Fibroblast of lung (primary cell): ENCODE measurements at places on chromosomes 2 and 18. TPM values are rescaled to one million over a fixed set of nuclear protein-coding genes. Genes with fewer than 3 reads are reported as not detected.

Gene HAAO
- total RNA-seq = 2.8 and 4.1 TPM in 2 replicates

Gene LDLRAD4
- under 0.01 TPM in 1 of 2 replicates, not detected in the other for total RNA-seq

Gene IRS1
- 18.7 and 29.1 TPM in 2 replicates for total RNA-seq

Gene RAB27B
- total RNA-seq = 0.77 and 0.99 TPM in 2 replicates

Gene CPO
- under 0.01 TPM in 1 of 2 replicates, not detected in the other for total RNA-seq

Gene ABCG8
- not detected in 2 replicates for total RNA-seq

Gene TRIM43
- not detected in 2 replicates for total RNA-seq

Gene RAB17
- 0.17 and 0.26 TPM in 2 replicates for total RNA-seq

Gene CIB4
- not detected in 2 replicates for total RNA-seq

Gene MRPL19
- 29.3 and 36.2 TPM in 2 replicates for total RNA-seq

Gene SERPINB4
- total RNA-seq = not detected in 2 replicates

Gene FBXO41
- 0.77 and 1.2 TPM in 2 replicates for total RNA-seq

Gene ANKRD30B
- under 0.01 and 0.33 TPM in 2 replicates for total RNA-seq

Gene EPB41L3
- 29.9 and 37.0 TPM in 2 replicates for total RNA-seq

Gene CSRNP3
- total RNA-seq = 0.66 and 0.77 TPM in 2 replicates

Gene DARS1
- 75.5 and 96.8 TPM in 2 replicates for total RNA-seq

Gene CHRND
- not detected in 2 replicates for total RNA-seq

Gene GCC2
- total RNA-seq = 23.6 and 26.4 TPM in 2 replicates

Gene UPP2
- not detected in 2 replicates for total RNA-seq
